ENCODE measurements at places on chromosomes 5 and 9.

GRCh38 chr5:67921004-67921601 is 294.5 kb upstream of the PIK3R1 start:
- no peak for DNase-seq

DNA sequence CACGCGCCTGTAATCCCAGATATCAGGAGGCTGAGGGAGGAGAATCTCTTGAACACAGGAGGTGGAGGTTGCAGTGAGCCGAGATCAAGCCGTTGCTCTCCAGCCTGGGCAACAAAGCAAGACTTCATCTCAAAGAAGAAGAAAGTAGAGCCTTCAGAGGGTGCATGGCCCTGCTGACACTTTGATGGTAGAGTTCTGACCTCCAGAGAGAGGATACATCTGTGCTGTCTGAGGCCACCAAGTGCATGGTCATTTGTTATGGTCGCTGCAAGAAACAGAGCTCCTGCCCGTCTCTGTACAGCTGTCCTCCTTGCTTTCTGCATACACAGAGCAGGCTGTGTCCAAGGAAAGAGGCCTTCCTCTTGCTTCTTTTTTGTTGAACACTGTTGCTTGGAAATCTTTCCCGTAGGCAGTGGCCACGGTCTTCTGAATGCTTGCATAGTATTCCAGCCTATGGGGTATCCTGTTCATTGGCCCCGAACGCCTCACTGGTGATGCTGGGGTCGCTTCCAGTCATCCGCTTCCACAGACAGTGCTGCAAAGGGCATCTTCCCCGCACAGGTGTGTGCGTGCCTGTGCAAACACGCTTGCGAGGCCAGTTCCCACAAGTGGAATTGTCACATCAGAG is 36.8 kb upstream of the UNC5A start:
- DNase-seq = no peak

DNA sequence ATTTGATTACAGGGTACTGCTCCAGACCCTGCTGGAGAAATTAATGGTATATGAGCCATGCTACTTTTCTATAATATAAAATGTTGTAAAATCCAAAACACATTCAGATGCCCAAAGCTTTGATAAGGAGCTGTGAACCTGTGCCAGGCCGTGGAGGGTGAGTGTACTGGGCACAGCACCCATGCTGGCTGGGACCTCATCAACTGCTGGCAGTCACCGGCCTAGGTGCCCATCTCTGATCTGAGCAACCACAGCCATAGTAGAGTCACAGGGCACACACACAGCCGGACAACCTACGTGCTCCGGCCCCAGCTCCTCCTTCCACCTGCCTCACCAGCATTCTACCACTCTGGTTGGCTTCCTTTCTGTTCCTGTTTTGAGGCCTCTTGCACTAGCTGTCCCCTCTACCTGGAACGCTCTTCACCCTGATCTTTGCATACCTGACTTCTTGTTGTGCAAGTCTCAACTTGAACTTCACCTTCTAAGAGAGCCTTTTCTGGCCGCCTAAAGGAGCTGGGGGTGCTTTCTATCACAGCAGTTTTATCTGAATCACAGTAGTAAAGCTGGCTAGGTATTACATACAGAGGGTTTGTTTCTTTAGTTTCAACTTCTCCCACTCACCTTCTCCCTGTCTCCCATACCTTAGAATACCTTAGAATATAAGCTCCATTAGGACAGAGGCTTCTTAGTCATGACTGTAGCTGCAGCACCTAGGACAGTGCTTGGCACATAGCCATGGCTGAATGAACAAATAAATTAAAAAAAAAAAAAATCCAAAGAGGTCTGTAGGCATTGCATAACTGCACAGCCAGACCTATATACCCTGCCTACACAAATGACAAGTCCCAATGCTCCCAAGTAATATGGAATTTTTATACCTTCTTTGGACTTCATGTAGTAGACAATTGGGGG is 51.7 kb downstream of the MED27 start:
- DNase-seq = no peak

GRCh38 chr5:57817924-57818323 is 335.3 kb upstream of the ACTBL2 start:
- DNase-seq = no peak

GRCh38 chr9:84101964-84102632 is 121.5 kb downstream of the RMI1 start:
- DNase-seq = no peak

DNA sequence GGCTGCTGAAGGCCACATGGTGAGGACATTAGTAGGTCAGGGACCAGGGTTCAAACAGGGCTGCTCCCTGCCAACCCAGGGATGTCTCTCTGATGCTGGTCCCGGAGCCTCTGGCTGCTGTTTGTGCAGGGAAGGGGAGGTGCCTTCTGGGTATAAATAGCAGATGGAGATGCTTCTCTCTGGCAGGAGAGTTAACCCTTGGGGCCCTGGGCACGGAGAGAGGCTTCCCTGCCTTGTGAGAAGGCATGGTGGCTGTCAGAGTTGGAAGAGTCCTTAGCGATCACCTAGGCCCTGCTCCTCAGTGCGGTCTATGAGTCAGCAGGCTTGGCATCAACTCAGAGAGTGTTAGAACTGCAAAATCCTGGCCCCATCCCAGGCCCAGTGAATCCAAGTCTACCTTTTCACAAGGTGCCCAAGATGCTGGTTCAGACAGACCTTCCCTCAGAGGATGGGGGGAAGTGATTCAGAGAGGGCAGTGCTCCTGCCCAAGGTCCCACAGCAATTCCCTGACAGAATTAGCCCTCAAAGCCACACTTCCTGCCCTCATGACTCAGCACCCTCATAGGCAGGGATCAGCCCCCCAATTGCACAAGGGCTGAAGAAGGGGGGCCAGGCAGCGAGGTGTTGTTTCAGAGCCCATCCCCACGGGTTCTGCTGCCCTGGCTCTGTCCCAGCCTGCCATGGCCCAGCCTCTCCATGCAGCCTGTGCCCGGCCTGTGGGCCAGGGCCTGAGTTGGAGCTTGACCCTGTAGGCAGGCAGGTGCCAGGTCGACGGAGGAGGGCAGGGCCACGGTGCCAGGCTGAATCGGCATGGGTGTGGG is 25.6 kb downstream of the CAMK2A start:
- DNase-seq = peak; percentile 46

GRCh38 chr9:19924080-19924479 is 135.2 kb upstream of the SLC24A2 start:
- peak; percentile 52 for DNase-seq

DNA sequence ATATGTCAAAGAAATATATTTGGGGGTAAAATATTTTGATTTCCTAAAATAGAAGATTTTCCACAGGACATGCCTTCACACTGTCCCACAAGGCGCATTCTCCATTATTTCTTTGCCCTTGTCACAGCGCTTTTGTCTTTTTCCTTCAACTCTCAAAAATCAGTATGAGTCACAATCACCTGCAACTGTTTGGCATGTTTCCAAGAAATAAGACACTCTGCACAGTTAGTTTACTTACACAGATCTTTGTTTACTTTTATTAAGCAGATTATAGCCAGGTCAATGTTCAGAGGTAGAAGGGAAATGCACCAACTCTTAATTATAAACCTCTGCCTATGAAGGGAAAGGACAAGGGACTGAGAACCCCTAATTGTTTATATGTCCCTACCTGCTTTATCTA is 9.5 kb downstream of the CEMIP2 start:
- DNase-seq = no peak

- DNase-seq = no peak
These were observed 69.4 kb upstream of the ADAMTS2 start for GRCh38 chr5:179414459-179415261.

GRCh38 chr5:75546830-75547229 is 35.1 kb downstream of the POLK start:
- no peak for DNase-seq

DNA sequence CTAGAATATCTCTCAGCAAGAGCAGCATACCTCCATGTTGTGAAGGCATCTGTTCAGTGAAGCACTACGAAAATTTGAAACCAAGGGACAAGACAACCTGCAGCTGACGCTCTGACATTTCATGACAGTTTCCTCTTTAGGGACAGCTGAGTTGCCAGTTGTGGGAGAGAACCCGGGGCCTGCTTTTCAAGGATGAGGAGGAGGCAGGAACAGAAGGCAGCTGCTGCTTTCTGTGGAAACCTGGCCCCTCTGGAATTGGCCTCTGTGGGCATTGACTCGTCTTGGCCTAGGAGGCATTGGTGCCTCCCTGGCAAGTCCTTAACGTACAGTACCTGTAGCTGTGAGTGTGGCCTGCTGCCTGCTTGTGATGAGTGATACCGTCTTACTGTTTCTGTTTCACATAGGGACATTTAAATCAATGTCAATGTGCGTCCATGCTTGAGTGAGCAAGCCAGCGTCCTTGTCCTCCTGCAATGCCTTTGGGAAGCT is 21.6 kb downstream of the SLC46A2 start:
- DNase-seq = no peak

DNA sequence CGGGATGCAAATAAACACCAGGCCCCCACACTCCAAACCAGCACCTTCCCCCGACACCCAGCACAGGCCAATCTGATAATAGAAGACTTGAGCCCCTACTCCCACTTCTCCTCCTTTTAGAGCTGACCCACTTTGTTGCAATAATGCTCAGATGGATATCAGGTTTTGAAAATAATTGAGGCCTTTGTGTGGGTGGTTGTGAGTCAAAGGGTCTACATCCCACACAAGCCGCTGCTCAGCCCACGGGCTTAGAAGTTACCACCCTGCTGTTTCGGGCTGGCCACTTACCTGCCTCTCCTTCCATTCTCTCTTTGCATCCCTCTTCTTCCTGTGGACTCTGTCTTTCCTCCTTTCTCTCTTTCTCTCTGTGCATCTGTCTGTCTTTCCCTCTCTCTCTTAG is 36.2 kb upstream of the FOXI1 start:
- DNase-seq = no peak

DNA sequence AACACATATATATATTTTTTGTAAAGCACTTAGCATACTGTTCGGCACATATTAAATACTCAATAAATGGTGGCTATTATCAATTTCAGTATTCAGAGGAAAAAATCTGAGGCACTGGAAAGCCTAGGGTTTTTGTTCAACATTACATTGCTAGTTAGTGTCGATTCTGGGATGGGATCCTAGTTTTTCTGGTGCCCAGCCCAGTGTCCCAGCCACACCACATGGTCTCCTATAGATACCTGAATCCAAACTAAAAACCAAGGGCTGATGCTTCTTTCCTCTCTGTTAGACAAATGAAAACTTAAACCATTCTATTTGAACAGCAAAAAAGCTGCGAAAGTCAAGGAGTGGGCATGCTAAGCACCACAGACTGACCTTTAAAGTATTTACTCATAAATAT is 810.7 kb upstream of the DMAC1 start:
- DNase-seq = no peak

DNA sequence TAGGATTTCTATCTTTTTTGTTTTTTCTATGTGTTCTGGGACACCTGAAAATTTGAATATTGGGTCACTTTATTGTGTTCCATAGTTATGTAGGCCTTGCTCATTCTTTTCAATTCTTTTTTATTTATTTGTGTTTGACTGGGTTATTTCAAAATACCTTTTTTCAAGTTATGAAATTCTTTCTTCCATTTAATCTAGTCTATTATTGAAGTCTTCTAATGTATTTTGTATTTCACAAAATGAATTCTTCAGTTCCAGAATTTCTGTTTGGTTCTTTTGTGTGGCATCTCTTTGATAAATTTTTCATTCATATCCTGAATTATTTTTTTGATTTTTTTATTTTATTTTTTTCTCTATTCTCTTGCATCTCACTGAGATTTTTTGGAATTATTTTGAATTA is 628.8 kb downstream of the NR2F1-AS1 start:
- no peak for DNase-seq

- no peak for DNase-seq
These were observed at the start of gene TMEFF1 for GRCh38 chr9:100472788-100473275. TSS of gene TMEFF1 (plus strand) at chr9:100473149. CDS start at chr9:100473545, 396 bp downstream.

- DNase-seq = no peak
These were observed 21.3 kb downstream of the GPX3 start for GRCh38 chr5:151041577-151042268.

GRCh38 chr5:3281366-3281765 is 314.3 kb upstream of the IRX1 start:
- no peak for DNase-seq

GRCh38 chr5:14234204-14234603 is 91.1 kb downstream of the TRIO start:
- no peak for DNase-seq

- no peak for DNase-seq
These were observed 457.6 kb downstream of the PLK2 start for GRCh38 chr5:58002323-58002722.

GRCh38 chr5:103901885-103902284 is 339.3 kb upstream of the NUDT12 start:
- no peak for DNase-seq

DNA sequence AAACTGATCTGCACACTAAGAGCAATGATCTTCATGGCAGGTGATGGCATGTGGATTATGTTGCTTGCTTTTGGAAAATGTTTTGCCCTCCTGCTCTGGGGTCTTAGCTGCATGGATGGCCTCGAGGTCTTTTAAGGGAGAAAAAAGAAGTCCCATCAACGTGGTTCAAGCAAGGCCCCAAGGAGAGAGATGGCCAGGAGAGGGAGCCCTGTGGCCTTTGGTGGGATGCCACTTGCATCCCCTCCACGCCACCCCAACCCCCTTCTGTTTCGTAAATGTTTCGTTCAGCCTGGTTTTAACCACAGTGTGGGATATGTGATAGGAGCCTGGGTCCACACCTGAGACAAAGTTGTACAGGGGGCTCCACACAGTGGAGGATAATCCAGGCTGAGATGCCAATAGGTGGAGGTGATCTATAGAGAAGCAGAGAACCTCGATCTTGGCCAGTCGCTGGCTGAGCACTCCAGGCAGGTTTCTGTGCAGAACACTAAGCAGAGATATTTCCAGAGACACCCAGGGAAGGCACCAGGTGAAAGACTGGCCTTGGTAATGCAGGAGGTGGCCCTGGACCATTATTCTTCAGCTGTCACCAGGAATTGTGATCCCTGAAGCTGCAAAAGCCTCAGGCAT is 25.8 kb upstream of the FRRS1L start:
- DNase-seq = no peak
